ENCODE measurements at places on chromosomes 2 and 18.
A peak's percentile ranks its signal among the peaks of the same experiment; 100 is the strongest.

- no peak for DNase-seq
These were observed 63.6 kb upstream of the HDAC4 start for GRCh38 chr2:239464166-239465016.

DNA sequence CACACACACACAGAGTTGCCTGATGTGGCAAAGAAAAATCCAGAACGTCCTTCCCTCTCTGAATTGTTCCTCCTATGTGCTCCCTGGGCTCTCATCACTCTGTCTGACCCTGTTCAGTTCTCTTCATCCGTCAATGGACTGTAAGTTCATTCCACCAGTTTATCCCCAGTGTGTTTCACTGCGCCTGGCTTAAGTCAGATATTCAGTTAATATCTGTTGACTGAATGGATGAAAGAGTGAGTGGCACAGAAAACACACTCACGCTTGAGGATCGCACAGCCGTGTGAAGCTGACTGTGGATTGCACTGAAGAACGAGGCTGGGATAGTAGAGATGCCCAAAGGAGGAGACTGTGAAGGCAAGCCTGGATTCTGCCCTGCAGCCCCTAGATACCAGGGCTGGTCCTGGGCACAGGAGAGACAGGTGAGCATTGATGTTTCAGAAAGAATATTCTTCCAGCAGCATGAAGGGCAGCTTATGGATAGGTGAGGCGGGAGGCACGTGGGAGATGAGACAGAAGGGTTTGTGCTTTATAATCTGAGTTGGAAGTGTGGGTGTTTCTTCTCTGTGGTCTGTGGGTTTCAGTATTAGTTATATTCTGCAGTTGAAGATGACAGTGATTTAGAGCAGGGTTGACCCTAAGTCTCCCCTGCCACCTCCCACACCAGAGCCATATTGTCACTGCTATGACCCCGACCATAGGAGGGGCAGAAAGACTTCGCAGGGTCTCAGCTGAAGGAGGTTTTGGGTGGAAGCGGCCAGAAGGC, 129.9 kb downstream of the SOCS6 start:
- DNase-seq: no peak

DNA sequence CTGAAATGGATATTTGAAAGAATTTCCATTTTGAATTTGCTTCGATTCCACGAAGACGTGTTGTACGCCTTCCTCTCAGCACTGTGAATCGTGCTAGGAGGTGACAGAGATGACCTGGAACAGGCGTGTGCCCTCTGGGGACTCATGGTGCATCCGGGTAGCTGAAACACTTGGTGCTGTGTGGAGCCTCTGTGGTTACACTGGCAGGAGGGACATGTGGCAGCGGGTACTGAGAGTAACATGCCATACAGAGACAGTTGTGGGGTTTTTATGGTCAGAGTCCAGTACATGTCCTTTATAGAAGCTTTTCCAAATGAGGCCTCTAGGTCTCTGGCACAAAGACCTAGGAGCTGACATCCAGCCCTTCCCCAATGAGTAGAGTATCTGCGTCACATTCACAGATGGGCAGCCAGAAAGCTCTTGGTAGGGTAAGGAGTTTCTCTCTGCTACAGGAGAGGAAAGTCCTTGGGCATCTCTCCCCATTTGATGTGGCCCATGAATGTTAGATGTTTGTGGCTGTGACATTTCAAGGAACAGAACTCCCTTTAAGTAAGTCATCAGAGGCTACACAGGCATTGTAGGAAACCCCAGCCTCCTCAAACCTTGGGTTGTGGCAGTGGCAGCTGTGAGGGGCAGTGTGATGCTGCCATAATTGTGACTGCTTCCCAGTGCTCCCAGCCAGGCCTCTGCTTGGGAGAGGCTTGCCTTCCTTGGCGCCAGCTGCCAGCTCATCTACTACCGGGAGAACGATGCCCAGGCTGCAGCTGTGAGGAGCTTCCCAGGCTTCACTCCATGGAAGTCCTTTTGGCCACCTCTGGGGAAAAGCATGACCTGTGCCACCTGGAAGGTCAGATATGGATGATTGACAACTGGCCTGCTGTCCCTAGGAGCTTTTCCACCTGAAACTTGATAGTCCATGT, 80.6 kb downstream of the ACOXL start:
- no peak for DNase-seq

GRCh38 chr2:61196671-61197070, 34.7 kb downstream of the C2orf74 start:
- DNase-seq: no peak

GRCh38 chr2:206936843-206937230, 2.5 kb upstream of the CPO start:
- DNase-seq: no peak

GRCh38 chr2:65340898-65341681, 91.3 kb downstream of the SPRED2 start:
- no peak for DNase-seq

- DNase-seq: no peak
These were observed 31.9 kb downstream of the CCBE1 start for GRCh38 chr18:59665057-59666006.

DNA sequence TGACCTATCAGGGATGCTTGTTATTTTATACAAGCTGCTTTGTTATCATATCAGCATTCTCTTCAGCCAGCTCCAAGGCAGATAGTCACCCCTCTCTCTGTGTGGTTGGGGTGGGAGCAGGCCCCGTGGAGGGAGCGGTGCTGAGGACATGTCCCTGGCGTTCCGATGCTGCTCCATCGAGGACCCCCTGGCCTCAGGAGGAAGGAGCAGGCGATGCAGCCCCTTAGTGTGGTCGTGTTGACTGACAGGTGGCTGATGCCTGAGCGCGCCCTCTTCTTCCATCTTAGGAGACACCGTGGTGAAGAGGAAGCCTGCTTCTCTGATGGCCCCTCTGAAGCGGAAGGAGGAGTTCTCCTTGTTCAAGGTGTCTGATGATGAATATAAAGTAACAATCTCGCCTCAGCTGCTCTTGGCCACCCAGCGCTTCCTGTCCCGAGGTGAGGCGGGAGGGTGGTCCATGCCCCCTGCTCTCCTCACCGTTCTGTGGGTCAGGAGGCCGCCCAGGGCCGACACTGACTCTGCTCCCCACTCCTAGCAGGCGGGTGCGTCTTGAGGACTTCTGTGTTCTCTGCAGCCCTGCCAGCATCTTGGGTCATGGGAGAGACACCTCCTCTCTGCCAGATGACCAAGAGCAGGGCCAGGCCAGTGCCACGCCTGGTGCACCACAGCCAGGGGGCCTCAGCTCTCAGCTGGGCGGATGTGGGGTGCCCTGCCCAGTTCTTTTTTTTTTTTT, 10.6 kb downstream of the CNNM3 start:
- DNase-seq: no peak

DNA sequence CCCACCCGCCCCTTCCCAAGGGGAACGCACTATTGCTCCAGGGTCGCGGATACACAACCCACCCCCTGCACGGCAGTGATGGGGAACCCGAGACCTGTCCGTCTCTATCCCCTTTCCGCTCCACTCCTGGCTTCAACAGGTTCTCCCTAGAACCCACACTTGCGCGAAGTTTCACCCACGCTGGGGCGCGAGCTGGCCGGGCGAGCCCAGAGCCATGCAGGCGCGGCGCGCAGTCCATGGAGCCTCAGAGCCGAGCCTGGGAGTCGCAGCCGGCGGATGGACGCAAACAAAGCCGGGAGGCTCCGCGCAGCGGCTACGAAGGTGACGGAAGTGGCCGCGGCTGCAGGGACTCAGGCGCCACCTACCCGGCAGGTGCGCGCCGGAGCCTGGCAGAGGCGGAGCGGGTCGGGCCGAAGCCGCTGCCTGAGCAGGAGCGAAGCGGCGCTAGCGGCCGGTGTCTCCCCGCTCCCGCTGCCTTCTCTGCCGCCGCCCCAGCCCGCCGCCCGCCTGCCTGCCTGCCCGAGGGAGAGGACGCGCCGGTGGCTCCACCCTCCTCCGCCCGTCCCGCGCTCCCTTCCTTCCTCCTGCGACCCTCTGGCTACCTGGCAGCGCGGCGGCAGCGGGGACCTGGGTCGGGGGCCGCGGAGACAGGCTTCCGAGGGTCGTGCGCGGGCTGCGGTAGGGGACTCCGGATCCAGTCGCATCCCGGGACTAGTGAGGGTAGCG, 14.0 kb downstream of the ALPG start:
- DNase-seq: no peak

GRCh38 chr2:71492112-71492511, 38.8 kb downstream of the DYSF start:
- DNase-seq: no peak

DNA sequence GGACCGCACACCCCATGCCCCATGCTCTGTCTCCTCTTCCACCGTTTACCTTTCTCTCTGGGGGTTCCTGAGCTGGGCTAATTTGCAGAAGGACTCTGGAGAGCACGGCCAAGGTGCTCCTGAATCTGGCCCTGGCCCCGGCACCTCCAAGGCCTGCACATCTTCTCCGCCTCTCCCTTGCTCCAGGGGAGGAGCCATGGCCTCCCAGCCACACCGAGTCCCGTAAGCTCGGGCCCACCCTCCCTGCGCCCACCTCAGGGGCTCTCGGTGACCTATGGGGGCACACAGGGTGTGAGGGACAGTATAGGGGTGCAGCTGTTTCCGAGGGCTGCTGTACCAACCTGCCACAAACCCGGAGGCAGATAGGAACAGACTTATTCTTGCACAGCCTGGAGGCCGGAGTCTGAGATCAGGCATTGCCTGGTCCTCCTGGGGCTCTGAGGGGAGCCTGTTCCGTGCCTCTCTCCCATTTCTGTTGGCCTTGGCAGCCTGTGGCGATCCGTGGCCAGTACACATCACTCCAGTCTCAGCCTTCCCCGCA, 127.3 kb upstream of the GPC1 start:
- DNase-seq: no peak

GRCh38 chr2:20737505-20737904, 70.6 kb downstream of the GDF7 start:
- DNase-seq: no peak

- no peak for DNase-seq
These were observed 137.6 kb downstream of the MBD2 start for GRCh38 chr18:54086863-54087262.

DNA sequence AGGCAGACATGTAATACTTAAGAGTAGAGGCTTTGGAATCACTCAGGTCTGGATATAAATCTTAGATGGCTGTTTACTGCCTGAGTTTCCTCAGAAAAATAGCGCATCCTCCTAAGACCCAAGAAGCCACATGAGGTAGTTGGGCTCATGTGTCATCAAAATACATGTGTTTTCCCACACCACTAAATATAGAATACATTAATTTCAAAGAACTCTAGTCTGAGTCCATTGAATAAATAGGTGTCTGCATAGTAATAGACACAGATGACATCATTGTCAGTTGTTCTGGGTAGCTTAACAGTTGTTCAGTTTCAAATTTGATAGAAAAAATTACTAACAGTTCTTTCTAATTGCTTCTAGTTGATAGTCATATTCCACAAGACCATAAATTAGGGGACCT, 9.6 kb downstream of the PPP1R1C start:
- no peak for DNase-seq

DNA sequence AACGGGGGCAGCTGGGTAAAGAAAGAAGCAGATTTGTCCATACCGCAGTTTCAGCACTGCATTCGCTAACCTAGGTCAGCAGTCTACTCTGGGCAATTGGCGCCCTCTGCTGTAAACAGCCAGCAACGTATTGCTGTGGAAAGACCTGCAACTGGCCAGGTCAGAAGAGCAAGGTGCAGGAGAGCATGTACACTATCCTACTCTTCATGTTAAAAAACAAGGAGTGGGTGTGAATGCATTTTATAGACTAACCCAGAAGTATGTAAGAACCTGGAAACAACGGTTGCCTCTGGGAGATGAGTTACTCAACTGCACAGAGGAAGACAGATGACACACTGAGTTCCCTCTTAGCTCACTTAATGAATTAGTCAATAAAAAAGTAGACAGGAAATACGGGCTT, 6.2 kb downstream of the MRPS5 start:
- DNase-seq: peak; percentile 9

GRCh38 chr2:113922784-113923183, 32.9 kb downstream of the ACTR3 start:
- DNase-seq: no peak

- no peak for DNase-seq
These were observed 48.5 kb upstream of the FOSL2 start for GRCh38 chr2:28343971-28344715.

DNA sequence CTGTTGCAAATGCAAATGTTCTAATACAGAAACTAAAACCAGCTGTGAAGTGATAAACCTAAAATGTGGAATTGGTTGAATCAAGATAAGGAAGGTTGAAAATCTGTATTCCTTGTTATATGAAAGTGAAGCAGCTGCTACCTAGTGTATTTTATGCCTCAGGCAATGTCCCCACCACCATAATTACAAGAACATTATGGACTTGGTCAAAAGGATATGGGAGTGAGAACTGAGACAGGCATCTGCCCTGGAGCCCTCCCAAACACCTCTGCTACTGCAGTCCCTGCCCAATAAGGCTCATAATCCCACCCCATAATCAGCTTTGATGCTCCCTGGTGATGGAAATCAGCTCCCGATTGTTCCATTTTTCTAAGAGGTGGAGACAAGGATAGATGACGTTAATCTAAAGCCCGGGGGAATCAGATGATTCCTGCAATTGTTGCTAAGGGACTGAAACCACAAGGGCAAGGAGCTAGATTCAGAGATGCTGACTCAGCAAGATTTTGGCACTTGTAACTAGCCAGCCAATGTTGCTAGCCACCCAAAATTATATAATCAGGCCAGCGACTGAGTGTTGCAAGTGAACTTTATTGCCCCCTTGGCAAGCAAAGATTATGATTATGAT, 69.5 kb downstream of the EVA1A start:
- DNase-seq: no peak

GRCh38 chr2:240685771-240686371, 3.2 kb upstream of the AQP12B start:
- no peak for DNase-seq

- DNase-seq: peak; percentile 50
These were observed 115.3 kb downstream of the METTL8 start for GRCh38 chr2:171318463-171318934.

- DNase-seq: no peak
These were observed 17.8 kb downstream of the GIGYF2 start for GRCh38 chr2:232714969-232715368.

DNA sequence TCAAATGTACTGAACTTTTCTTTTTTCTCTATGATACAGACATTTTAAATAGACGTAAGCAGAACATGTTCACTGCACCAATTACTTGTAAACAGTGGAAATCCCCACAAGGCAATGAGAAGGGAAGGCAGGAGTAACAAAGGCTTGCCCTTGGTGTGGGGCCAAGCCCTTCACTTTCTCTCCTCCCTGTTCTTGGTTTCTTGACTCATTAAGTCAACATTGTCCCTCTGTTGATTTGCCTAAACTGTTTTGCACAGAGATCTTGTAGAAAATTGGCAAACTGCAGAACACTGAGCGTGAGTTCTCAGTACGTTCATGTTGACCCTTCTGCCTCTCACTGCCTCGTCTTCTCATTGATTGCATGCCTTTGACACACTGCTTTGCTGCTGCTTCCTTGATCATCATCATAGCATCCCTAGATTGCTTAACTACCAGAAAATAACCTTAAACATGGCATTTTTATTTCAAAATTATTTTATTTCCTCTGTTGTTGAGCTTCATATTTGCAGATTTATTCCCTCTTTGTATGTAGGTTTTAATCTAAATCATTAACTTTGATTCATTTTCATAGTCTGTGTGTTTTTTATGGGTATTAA, 257.7 kb downstream of the PTGR3 start:
- no peak for DNase-seq
